ENCODE measurements at places on chromosomes 13 and 19.

DNA sequence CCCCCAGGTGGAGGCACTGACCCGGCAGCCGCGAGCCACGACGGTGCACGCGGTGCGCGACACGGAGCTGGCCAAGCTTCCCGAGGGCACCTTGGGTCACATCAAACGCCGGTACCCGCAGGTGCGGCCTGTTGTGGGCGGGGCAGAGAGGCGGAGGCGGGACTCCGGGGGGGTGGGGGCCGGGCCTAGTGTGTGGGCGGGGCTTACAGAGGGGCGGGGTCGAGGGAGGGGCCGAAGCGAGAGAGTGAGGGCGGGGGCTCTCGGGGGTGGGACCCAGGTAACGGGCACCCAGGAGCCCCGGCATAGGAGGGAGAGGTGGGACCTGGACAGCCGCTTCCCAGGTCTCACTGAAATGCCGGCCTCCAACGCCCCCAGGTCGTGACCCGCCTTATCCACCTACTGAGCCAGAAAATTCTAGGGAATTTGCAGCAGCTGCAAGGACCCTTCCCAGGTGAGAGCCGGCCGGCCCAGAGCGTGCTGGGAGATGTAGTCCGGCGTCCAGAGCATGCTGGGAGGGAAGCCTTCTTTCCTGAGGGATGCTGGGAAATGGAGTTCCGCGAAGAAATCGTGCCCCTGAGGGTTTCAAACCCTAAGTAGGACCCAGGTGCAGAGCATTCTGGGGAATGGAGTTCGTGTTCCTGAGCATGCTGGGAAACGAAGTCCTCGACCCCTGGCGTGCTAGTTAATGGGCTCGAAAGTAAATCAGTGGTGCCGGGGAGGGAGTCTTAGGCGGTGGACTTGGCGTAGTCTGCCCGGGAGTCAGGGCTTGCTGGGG lies 15.7 kb downstream of the PNPLA6 start:
- peak; percentile 52 for DNase-seq

- no peak for DNase-seq
Measured at GRCh38 chr13:100306030-100306429, 217.1 kb downstream of the PCCA start.

DNA sequence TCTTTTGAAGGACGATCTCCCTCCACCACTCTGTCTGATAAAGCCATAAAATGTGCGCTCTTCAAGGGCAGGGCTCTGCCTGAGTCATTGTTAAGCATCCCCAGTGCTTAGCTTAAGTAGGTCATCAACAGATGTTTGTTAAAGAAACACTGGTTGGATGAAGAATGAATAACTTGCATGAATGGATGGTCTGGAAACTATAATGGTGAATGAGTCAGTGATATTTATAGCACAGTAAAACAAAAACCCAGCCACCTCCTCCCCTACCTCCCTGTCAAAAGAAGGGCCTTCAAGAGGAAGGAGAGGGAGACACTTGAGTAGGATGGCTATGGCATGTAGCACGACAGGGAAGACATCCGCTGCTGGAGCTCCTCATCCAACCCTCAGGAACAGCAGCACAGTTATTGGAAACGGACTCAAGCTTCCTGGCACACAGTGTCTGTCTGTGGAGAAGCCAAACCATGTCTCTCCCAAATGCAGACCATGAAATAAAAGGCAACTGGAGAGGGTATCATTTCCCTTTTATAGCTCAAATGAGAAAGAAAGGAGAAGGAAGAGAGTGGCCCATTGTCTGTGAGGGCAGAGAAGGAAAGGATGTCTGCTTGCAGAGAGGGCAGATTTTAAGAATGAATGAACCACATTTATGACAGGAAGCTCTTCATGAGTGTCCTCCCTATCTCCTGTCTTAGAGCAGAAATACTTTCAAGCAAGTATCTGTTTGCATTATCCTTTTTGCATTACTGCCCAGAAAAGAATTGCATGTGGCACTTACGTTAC lies 183.5 kb upstream of the UBL3 start:
- DNase-seq: no peak

- DNase-seq: no peak
Measured at GRCh38 chr19:46715620-46715974, 1.3 kb downstream of the PRKD2 start.

- no peak for DNase-seq
Measured at GRCh38 chr13:98351636-98352035, 174.6 kb upstream of the RNF113B start.

DNA sequence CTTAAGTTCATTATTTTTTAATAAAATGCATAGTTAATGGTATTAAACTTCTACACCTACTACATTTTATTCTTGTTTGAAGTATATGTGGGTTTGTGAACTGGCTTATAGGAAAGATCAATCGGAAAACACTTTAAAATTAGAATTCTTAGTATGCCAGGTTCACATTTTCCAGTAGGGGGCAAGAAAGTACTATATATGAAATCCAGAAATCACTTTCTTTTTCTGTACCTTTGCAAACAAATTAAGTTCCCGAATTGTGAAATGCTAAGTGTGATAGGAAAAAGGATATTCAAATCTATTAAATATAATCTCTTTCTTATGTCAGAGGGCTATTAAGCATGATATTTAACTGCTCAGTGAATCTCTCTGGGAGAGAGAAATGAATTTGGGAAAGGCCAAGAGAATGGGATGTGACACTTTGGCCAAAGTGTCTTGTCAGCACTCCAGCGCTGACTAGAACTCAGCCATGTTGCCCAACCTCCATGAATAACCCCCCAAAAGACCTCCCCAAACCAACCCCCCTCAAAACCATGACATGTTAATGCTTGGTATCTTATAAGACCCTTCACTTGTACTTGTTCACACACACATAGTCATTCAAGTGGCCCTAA lies 122.6 kb upstream of the SLC10A2 start:
- no peak for DNase-seq

DNA sequence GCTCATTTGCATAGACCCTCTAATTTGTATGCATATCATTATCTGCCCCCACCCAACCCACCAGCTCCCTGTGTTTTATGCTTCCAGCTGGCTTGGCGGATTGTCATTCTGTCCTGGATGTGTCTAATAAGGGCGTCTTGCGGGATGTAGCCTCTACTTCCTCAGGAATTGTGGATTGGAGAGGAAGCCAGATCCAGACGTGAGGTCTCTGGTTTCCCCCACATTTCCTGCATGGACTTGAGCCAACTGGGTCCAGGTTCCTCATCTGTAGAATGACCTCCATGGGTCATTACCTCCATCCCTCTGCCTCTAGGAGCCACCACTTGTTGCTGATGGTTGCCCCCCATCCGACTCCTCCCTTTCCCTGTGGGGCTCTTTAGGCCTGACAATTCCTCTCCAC lies 7.3 kb downstream of the TNFSF14 start:
- DNase-seq: no peak

- peak; percentile 25 for DNase-seq
Measured at GRCh38 chr19:9406798-9407352, 28.5 kb downstream of the ZNF266 start.

GRCh38 chr13:112058519-112058873 lies 8.5 kb upstream of the SOX1 start:
- DNase-seq: no peak

DNA sequence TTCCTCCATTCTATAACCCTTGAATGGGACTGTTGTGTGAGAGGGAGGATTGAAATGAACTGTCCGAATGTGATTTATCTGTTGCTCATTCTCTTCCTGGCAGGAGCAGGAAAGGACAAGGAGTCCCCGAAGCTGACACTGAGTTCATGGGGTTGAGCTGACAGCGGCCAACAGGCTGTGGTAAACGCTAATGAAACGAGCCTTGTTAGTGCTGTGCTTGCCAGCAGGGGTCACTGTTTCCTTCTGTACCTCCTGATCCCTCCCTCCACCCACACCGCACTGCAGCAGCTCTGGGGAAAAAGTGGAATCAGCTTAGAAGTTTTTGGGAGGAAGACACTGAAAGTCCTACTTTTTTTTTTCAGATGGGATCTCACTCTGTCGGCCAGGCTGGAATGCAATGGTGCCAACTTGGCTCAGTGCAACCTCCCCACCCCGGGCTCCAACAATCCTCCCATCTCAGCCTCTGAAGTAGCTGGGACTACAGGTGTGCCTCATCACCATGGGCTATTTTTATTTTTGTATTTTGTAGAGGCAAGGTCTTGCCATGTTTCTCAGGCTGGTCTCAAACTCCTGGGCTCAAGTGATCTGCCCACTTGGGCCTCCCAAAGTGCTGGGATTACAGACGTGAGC lies 6.7 kb upstream of the ZNF761 start:
- peak; percentile 66 for DNase-seq

GRCh38 chr13:34886121-34886875 lies 55.8 kb upstream of the NBEA start:
- no peak for DNase-seq

All from activated T-cell treated with anti-CD3 and anti-CD28 coated beads, Interleukin-2, amount 50 U/mL, for 1 hour (primary cell).